ENCODE measurements at places on chromosomes 4 and X.

DNA sequence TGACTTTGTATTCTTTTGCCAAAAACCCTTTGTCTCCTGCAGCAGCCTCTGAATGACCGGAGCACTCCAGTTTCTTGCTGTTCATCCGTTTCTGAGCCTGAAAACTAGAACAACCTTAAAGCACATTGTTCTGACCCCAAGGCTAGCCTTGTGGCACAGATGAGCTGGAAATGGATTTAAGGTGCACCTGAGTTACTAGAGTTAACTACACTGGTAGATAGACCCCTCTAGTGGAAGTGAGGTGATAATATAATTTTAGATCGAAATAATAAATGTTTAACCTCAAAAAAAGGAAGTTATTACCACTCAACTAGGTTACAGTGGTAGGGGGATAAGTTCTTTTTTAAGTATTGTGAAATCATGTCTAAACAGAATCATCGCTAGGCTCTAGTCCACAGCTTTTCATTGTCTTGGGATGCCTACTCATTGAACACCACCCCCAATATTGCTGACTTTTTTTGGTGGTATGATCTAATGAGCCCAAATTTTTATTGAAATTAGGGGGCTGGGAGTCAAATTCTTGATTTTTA lies 2.7 kb downstream of the PLS3 start:
- DNase-seq: no peak

DNA sequence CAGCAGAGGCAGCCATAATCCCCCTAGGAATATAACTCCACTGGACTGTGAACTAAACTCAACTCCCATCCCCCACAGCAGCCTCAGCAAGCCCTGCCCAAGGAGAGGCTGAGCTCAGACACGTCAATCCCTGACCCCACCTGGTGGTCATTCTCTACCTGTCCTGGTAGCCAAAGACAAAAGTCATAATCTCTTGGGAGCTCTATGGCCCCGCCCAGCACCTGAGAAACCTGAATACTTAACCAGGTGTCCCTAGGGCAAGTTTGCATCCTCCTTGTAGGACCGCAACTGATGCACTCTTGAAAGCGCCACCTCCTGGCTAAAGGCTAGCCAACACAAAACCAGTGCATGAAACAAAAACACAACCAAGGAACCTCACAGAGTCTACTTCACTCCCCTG lies 18.4 kb downstream of the CT47B1 start:
- DNase-seq: no peak

GRCh38 chr4:7964890-7965662 lies 25.4 kb upstream of the AFAP1 start:
- no peak for DNase-seq

DNA sequence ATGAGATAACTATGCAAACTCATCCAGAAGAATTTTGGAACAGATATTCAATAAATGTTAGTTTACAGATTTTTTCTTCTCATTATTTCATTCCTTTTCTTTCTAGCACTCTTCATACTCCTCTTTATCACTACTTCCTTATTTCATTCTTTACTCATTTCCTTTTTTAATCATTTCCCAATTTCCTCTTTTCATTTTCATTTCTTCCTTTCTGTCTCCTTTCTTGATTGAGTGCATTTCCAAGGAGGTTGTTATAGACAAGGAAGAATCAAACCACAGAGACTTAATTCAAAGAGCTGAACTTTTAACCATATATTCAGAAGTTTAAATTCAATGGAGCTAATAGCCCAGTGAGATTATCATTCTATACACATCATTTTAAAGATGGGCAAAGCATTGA lies 600.7 kb downstream of the ARAP2 start:
- no peak for DNase-seq

- DNase-seq: no peak
Observed at GRCh38 chr4:6235901-6236640, 33.6 kb upstream of the WFS1 start.

GRCh38 chr4:173642509-173642908 lies 112.5 kb upstream of the HAND2 start:
- no peak for DNase-seq

- no peak for DNase-seq
Observed at GRCh38 chrX:22025751-22026150, 6.4 kb upstream of the PHEX start.

- DNase-seq: no peak
Observed at GRCh38 chr4:175961604-175962003, 104.0 kb upstream of the WDR17 start.

- no peak for DNase-seq
Observed at GRCh38 chrX:154516656-154517100, 646 bp upstream of the FAM3A start.

GRCh38 chrX:110989447-110989846 lies 106.5 kb upstream of the PAK3 start:
- no peak for DNase-seq

GRCh38 chr4:10006601-10007435 lies 14.5 kb downstream of the SLC2A9 start:
- DNase-seq: no peak

- no peak for DNase-seq
Observed at GRCh38 chrX:115564243-115564642, 3.3 kb downstream of the PLS3 start.

DNA sequence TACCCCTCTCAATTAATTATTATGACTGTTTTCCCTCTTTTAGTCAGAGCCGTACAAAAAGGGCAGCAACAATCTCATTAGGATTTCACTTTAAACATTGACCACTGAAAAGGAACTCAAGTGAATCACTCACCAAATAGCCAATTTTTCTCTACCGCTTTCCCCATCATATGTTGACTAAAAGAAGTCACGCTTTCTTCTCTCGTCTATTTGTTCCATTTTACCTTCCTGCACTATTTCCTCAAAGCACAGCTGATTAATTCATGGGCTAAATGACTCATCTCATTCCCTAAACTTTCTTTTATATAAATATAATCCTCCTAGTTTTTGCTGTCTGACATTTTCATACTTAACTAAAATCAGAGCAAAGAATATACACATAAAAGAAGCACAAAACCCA lies 8.2 kb downstream of the MID1 start:
- no peak for DNase-seq

GRCh38 chr4:100257567-100257966 lies 67.3 kb upstream of the DDIT4L start:
- no peak for DNase-seq

GRCh38 chr4:131603705-131604104 lies 1545.4 kb upstream of the PCDH10 start:
- no peak for DNase-seq

GRCh38 chrX:57929373-57929772 lies 19.1 kb upstream of the ZXDA start:
- DNase-seq: no peak

DNA sequence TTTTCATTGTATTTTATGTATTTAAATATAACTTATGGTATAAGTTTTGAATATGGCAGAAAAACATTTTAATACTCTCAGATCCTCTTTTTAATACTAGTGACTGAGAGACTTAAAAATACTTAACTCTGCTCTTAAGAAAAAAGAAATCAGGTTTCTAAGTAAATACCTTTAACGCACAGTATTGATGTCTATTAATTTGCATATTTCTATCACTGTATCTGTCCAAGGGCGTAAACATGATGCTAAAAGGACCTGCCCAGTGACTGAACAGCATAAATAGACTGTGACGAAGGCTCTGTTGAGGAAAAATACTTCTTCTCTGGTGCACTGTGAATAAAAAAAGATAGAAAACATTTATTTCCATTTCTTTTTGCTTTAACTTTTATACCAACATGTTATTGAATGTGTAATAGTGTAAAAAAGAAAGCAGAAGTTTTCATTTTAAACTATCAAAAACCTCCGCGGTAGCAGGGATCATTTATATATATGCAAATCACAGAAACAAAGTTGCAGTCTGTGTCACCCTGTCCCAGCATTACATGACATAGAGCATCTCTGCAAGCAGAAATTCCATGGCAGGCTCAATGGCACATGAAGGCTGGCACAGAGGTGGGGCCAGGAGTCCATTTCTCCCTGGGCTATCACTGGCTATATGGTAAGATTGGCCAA lies 75.4 kb downstream of the ZAR1 start:
- DNase-seq: no peak

GRCh38 chr4:25523405-25523804 lies 132.2 kb upstream of the SLC34A2 start:
- no peak for DNase-seq

- no peak for DNase-seq
Observed at GRCh38 chr4:86948276-86948675, 13.5 kb downstream of the AFF1 start.

DNA sequence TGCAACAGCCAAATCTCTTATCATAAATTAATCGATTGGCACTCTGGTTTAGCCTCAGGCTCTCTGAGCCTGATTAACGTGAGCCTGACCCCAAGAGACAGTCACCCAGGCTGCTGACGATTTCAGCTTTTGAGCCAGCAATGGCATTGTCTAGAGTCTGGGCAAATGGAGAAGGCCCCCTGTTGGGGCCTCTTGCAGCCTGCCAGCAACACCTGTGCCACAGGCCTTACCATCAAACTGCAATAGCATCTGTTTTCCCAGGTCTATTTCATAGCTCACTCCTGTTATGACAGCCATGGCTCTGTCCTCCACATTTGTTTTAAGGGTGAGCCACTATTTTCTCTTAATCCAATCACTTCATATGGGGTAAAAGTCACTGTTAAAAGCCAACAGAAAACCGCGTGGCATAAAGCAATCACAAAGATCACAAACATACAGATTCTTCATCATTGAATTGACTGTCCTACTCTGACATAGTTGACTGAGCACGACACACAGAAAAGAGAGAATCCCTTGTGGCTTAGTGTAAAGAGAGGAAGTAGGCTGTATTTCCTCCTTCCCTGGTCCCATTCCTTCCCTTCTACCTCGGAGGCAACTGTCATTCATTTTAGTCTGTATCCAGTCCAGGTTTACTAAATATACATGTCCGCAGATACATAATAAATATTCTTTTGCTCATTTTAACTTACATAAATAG lies 47.8 kb downstream of the SLC9A7 start:
- DNase-seq: no peak

DNA sequence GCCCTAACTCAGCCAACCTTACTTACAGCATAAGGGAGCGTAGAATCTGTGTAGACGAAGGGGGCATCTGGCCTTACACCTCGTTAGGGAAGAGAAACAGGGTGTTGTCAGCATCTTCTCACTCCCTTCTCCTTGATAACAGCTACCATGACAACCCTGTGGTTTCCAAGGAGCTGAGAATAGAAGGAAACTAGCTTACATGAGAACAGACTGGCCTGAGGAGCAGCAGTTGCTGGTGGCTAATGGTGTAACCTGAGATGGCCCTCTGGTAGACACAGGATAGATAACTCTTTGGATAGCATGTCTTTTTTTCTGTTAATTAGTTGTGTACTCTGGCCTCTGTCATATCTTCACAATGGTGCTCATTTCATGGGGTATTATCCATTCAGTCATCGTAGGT lies 14.6 kb downstream of the PLP1 start:
- DNase-seq: no peak
